GM23338 (cell line): ENCODE measurements at places on chromosomes 2 and 18. TPM values are rescaled to one million over a fixed set of nuclear protein-coding genes. Genes with fewer than 3 reads are reported as not detected.

SH2D6 gene
- not detected in 2 replicates for total RNA-seq

GRCh38 chr18:67654101-67654500 lies 137.6 kb upstream of the DSEL start:
- no peak for DNase-seq

NFATC1 gene
- 5.0 and 6.4 TPM in 2 replicates for total RNA-seq

- no peak for DNase-seq
Observed at GRCh38 chr18:61308795-61309393, 24.3 kb upstream of the CDH20 start.

GRCh38 chr2:20223407-20224163 lies 1.3 kb downstream of the SDC1 start:
- peak; percentile 70 for DNase-seq

DNA sequence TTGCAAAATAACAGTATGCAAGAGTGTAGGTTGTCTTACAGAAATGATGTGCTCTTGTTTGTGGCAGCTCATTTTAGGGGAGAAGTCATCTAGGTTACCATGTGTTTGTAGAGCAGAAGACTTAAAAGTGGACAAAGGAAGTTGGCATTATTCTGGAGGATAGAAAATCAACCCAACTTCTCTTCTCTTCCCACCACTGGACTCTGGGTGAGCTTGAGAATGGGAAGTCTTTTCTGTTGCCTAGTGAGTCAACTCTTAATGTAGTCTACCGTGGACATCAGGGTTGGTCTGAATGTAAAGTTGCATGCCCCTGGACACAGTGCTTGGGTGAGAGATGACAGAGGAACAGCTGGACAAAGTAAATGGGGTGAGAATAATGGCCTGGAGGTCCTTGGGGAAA lies 98.3 kb downstream of the FMNL2 start:
- DNase-seq, result no peak

DNA sequence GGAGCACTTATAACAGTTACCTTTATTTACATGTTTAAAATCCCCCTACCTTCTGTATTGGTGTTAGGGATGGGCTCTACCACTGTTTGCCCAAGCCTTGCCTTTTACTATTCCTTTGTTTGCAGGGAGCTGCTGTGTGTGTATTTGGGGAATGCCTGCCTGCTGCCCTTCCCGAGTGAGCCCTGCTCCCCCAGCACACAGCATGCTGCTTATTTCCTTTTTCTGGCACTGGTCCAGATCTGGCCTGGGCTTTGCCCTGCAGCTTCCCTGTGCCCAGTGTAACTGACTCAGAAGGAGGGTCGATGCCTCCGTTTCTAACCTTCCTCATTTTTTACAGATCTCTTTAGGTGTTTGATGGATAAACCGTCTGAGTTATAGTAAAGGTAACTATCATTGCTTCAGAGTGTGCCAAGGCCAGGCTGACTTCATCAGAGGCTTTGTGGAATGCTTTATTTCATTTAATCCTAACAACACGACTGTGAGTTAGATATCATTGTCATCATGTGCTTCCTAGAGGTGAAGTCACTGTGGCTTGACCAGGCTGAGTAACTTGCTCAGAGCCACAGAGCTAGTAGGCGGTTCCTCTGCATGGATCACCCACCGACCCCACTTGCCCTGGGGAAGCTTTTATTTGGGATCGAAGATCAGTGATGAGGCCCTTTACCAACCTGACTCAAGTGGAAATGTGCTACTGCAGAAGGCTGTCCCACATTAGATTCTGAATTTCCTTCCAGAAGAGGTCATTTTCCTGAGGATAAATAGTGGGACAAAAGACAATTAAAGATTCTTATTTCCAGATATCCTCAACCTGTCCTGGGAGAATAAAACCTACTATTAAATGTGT lies 238.8 kb downstream of the ZNF407 start:
- peak; percentile 25 for DNase-seq

GRCh38 chr2:129559101-129559500 lies 420.4 kb upstream of the RAB6C start:
- DNase-seq, result no peak

REG1B gene
- total RNA-seq, result not detected in 2 replicates

LIMS4 gene
- total RNA-seq, result not detected in 2 replicates

SLC30A3 gene
- total RNA-seq, result 5.1 and 8.3 TPM in 2 replicates

TOGARAM2 gene
- 0.47 and 1.8 TPM in 2 replicates for total RNA-seq

DNA sequence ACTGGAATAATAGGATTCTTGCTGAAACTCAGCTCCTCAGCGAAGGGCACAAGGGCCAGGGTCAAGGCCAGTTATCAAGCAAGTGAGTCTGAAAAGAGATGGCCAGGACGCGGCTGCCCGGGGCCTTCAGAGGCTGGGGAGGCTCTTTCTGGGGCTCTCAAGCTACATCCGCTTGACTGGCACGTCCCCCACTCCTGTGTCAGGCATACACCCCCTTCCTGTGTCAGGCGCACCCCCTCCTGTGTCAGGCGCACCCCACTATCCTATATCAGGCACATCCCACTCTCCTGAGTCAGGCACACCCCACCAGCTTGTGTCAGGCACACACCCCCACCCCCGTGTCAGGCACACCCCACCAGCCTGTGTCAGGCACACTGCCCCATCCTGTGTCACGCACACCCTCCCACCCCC lies 91.8 kb downstream of the TPO start:
- DNase-seq, result no peak

CIB4 gene
- total RNA-seq, result not detected in 2 replicates

DNA sequence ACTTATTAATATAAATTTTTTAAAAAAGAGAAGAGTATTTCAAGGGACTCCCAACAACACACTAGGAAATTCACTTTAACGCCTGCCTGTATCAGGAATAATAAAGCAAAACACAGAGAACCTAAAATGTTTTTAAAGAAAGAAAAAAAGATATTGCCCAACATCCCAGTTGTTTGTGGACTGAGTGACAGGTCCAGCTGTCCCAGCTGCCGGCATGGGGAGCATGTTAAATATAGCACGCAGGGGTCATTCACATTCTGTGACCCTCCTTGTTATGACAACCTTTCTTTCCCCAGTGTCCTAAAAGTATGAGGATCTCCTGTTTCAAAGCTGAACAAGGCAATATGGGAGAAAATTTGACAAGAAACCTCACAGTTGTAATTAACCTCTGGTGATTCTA lies 4.4 kb downstream of the KLHL41 start:
- no peak for DNase-seq

GRCh38 chr2:238376884-238377391 lies 49.8 kb upstream of the ASB1 start:
- no peak for DNase-seq

SNORC gene
- 0.62 and 0.80 TPM in 2 replicates for total RNA-seq

DNA sequence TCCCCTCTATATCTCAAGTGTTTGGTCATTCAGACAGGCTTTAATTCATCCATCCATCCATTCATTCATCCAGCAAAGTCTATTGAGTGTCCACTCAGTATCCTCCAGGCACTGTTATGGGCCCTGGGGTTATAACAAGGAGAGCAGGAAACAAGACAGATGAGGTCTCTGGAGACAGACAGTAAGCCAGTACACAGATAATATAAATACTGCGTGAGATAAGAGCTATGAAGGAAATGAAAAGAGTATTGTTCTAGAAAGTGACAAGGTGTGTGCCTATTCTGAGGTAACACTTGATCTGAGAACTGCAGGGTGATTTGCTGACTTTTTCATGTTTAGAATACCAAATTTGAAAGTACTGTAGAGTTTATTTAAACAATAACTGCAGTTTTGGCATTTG lies 98.3 kb downstream of the OSBPL6 start:
- DNase-seq, result no peak

- DNase-seq, result no peak
Observed at GRCh38 chr18:11809895-11810294, 41.3 kb upstream of the CHMP1B start.

DNA sequence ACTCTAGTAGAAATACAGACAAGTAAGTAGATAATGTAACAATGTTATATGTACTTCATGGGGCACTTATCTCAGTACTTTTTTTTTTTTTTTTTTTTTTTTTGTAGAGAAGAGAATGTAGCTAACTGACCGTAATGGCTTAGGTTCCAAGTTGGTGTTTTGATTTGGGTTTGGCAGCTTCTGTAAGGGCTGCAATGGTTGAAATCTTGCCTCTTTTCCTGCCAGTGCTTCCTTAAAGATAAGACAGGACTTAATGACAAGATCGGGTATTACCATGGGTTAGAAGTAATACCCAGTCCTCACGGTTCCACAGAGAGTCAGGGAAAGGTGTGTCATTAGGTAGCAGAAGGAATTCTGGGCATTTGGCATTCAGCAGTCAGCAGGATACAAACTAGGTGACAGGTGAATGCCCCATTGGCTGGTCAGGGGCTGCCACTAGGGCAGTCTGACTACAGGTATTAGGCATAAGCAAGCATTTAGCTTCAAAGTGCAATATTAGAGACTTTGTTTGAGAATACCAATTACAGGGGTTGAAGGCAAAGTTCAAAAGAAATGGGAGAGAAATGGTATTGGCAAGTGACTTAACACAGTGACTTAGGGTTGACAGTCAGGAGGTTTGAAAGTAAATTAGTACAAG lies 189.4 kb upstream of the RND3 start:
- no peak for DNase-seq

GKN1 gene
- not detected in 2 replicates for total RNA-seq

FKBP1B gene
- 48.2 and 51.3 TPM in 2 replicates for total RNA-seq

- peak; percentile 67 for DNase-seq
Observed at GRCh38 chr2:23566241-23567142, 181.5 kb downstream of the KLHL29 start.

GRCh38 chr2:44120428-44120827 lies 48.2 kb upstream of the PPM1B start:
- no peak for DNase-seq

- no peak for DNase-seq
Observed at GRCh38 chr2:49480520-49480919, 326.2 kb upstream of the FSHR start.

SLC19A3 gene
- total RNA-seq, result 9.1 and 12.0 TPM in 2 replicates

GRCh38 chr2:238290091-238290509 lies 1.7 kb upstream of the PER2 start:
- DNase-seq, result peak; percentile 72

DNA sequence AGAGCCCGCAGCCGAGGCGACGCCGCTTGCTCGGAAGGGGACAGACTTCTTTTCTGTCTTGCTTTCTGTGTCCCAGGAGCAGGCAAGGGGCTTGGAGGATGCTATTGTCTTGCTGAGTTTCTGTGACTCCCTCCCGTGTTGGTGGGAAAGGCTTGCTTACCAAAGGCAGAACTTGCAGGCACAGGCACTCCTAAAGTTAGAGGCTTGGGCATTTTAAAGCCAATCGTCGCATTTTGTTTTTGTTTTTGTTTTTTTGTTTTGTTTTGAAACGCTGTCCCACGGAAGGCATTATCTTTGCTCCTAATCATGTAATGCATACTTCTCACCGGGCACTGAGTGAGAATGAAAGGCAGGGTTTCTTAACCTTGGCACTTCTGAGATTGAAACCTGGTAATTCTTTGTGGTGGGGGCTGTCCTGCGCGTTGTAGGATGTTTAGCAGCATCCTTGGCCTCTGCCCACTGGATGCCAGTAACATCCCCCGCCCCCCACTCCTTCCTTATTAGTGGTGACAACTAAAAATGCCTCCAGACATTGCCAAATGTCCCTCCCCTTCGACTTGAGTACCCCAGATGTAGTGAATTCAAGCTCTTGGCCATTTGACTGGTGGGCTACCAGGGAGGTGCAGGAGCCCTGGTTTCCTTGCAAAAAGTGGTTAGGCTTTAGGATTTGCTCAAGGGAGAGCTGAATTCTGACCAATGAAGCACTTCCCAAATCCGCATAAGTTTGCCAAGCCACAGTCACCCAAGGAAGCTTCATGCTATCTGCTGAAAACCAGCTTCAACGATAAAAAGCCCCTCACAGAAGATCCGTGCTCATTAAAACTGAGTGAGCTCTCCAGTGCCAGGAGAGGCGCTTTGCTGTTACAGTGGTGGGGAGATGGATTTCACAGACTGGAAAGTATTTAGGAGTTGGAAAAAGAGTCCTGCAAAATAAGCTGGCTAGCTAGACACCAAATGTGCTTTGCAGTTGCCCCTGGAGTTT lies 1.2 kb downstream of the ANTXR1 start:
- peak; percentile 43 for DNase-seq

DNA sequence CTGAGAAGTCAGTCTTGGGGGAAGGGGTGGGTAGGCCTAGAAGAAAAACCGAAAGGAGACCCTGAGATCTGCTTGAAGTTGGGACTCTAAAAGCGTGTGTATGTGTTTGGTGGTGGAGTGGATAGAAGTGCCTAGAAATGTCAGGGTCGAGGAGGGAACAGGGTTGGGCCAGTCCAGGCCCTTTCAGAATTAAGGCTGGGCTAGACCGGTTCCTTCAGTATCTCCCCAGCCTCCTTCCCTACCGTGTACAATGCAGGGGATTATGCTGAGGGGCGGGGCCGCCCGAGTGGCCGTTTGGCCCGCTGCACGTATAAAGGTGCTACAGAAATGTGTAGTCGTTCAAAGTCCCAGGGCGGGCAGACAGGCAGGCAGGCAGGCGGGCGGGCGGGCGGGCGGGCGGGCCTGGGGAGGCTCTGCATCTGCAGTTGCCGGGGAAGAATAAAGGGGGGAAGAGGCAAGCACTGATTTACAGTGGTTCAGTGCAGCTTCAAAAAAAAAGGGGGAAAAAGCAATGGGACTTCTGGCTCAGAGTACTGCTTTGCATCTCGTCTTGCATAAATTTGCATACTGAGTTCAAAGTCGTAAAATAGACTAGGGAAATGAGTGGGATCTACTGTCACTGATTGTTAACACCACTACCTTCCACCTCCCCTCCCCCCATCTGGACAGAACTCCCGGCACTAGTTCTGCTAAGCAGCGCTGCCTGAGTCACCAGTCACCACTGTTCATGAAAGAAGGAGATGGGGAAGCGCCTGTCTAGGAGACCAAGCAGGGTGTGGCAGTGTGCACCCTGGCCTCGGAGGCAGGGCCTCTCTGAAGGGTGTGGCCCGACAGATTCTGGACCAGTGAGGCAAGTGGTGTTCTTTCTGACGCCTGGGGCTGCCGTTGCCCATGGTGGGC lies 3.6 kb downstream of the IGFBP2 start:
- peak; percentile 61 for DNase-seq
